ENCODE measurements at places on chromosomes 6 and 20.
A peak's percentile ranks its signal among the peaks of the same experiment; 100 is the strongest.

GRCh38 chr6:84763003-84763885 lies 1.2 kb downstream of the TBX18 start:
- DNase-seq, result no peak

- no peak for DNase-seq
Observed at GRCh38 chr6:106773996-106774629, 144.7 kb downstream of the QRSL1 start.

DNA sequence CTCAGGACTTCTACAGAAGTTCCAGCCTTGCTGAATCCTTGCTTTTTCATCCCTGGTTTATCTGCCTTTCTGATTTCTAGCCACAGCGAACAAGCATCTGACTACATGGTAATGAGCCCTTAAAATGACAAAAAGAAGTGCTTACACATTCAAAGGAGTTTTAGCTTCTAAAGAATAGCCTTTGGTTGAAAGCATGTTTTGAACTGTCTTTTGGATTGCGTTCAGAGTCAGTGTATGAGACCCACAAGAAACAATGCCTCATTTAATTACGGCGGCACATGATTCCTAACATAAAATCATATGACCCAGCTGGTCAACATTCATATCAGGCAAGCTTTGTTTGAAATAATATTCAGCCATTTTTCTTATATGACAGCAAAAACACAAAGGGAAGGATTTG lies 784.2 kb downstream of the KIF16B start:
- no peak for DNase-seq

GRCh38 chr6:74574794-74575193 lies 631.1 kb downstream of the COL12A1 start:
- no peak for DNase-seq

GRCh38 chr6:16399695-16400094 lies 161.3 kb downstream of the GMPR start:
- no peak for DNase-seq

DNA sequence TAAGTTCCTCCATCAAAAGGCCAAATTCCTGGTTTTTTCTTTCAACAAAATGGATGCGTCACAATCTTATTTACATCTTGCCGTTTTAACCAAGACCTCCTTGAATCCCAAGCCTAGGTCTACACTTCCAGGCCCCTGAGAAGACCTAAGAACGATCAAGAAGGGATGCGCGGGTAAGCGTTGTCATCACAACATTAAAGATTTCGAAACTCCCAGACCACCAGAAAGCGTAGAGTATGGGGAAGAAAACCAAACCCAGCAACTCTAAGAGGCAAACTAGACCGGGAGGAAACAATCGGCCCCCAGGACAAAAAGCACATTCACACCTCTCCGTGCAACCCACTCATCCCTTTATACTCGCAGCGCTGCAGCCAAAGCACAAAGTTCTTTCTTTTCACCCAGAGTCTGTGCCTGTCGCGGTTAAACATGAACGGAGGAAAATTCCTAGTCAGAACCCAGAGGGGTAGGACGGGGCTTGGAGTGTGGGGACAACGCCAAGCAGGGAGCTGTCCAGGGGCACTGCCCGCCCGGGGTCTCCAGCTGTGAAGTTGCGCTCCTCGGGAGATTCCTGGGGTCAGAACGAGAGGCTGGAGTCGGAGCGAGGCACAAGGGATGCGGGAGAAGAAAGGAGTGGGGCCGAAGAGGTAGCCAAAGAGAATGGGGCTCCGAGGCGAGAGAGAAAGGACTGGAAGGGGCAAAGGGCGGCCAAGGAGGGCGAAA lies 725 bp downstream of the OSER1 start:
- no peak for DNase-seq

DNA sequence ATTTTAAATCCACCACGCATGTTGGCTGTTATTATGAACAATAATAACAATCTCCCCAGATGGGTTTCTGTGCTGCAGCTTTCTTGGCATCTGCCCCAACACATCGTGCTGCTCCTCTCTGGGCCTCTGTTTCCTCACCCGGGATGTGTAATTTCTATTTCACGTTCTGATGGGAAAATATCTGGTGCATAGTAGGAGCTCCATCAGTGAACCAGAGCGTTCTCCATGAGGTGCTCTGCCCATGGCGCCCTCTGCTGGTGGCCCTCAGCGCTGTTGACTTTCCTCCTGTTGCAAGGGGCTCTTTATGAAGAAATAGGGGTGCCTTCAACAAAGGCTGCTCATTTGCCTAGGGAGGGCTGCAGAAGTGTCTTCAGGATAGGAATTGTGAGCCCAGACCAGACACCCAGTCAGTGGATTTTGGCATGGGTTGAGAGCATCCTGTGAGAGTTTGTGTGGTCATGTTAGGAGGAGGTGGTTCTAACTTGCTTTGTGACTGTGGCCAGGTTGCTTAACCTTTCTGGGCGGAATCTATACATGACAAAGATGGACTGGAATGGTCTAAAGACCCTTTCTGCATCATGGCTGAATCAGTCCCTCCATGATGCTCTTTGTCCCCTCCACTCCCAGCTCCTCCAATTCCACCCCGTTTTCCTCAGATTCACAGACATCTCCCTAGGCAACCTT lies 8.1 kb downstream of the SCRT2 start:
- peak; percentile 46 for DNase-seq

- no peak for DNase-seq
Observed at GRCh38 chr6:110833831-110834230, 18.6 kb upstream of the CDK19 start.

GRCh38 chr20:6599876-6600735 lies 167.4 kb upstream of the BMP2 start:
- DNase-seq, result no peak

DNA sequence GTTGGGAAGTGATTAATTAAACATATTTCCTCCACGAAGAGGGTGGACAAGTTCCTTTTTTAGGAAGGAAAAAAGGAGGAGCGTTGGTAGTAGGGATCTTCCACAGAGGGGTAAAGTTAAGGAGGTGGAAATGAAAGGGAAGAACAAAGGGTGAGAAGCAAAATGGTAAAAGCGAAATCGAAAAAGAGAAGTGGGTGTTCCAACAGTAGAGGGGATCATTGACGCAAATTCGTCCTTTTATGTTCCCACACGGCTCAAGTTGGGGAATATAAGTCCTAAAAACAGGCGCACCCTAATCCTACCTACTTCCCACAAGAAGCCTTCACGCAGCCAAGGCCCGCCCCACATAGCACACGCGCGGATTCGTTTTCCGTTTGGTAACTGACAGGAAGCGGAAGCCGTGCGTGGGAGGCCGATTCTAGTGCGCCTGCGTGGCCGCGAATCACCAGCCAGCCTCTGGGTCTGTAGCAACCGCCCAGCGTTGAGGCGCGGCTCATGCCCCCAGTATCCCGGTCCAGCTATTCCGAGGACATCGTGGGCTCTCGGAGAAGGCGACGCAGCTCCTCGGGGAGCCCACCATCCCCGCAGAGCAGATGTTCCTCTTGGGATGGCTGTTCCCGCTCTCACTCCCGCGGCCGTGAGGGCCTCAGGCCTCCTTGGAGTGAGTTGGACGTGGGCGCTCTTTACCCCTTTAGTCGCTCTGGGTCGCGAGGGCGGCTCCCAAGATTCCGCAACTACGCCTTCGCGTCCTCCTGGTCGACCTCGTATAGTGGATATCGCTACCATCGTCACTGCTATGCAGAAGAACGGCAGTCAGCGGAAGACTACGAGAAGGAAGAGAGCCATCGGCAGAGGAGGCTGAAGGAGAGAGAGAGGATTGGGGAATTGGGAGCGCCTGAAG lies at the start of gene NKAPL:
TSS of gene NKAPL (plus strand) at position 421 of the 901 bp plus-strand sequence. CDS start at position 496, 75 bp downstream.
- peak; percentile 40 for DNase-seq

GRCh38 chr6:19999319-20000191 lies 162.4 kb downstream of the ID4 start:
- DNase-seq, result no peak

GRCh38 chr6:70604254-70604653 lies 37.5 kb downstream of the SDHAF4 start:
- no peak for DNase-seq

DNA sequence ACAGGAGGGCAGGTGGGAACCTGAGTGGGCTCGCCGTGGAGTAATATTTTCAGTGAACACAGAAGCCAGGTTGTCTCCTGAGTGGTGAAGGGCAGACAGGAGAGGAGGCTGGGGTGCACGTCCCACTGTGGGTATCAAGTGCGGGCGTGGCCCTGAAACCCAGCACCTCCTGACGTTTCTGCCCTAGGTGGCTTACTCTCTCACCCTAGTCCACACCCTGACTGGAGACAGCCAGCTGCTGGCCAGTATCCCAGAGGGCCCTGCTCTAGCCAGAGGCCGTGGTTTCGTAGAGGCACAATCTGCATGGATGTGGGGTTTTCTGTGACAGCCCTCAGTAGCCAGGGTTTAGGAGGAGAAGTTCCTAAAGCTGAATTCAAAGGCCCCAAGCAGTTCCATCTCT lies 86.7 kb downstream of the TRERF1 start:
- no peak for DNase-seq

- DNase-seq, result no peak
Observed at GRCh38 chr6:4355241-4355640, 219.9 kb upstream of the ECI2 start.

GRCh38 chr6:150492941-150493340 lies 106.7 kb upstream of the PLEKHG1 start:
- no peak for DNase-seq

DNA sequence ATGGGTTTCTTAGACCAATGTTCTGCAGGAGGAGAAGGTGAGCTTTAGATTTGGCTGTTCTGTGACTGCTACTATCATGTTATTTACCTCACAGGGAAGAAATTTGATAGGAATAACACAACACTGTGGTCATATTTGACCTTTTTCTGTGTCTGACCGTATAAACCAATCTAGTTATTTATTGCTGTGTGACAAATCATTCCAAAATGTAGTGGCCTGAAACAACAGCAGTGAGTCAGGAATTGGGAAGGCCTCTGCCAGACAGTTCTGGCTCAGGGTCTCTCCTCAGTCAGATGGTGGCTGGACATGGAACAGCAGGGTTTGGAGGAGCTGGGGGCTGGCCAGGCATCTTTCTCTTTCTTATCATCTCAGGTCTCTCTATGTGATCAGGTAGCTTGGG lies 33.0 kb downstream of the RIPOR2 start:
- no peak for DNase-seq

DNA sequence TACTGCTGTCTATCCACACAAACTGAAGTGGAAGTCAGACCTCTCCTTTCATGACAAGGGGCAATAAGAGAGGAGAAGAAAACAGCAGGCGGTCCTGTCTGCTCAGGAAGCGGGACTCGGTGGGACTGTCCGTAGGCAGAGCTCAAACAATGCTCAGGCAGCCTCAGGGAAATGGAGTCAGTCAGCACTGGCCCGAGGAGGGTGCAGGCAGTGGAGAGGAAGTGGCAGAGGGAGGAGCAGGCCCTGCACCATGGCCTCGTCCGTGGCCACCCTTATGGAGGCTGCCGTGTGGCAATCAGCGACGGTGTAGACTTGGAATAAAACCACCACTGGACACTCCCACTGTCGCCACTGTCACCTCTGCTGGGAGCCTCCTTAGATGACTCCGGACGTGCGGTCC lies 19.6 kb downstream of the FOXC1 start:
- no peak for DNase-seq

GRCh38 chr6:138389551-138389950 lies 11.8 kb downstream of the SMIM28 start:
- DNase-seq, result no peak

GRCh38 chr20:31535298-31535697 lies 21.1 kb downstream of the HM13 start:
- no peak for DNase-seq

- no peak for DNase-seq
Observed at GRCh38 chr6:98812220-98812619, 22.2 kb upstream of the POU3F2 start.

DNA sequence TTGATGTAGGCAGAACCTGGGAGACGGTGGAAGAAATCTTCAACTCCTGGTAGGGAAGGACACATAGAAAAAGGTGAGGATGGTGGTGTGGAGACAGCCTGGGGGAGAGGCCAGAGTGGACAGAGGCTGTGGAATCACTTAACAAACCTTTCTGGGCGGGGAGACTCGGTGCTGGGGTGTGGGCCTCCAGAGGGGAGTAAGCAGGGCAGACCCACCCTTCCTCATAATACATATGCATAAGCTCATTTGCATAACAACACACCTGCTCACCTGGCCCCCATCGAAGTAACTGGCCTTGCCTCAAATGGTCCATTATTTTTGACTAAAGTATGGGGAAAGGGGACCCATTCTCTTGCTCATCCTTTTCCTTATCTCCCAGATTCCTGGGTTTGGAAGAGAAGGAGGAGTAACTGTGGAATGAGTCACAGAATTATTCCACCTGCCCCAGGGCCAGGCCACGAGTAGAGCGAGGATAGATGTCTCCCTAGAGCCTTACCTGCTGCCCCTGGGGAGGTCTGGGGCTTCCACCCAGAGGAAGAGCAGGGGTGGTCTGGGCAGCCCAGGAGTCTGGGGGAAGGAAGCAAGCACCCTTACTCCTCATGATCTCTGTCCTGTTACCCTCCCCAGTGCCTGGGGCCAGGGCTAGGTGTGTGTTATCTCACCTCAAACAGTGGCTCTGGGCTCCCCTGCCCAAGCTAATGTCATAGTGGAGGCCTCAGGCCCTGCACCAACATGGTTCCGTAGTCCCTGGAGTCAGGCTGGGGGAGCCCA lies 10.7 kb upstream of the VEGFA start:
- DNase-seq, result no peak

GRCh38 chr6:82957171-82957867 lies 108.3 kb downstream of the UBE3D start:
- no peak for DNase-seq

GRCh38 chr20:33568378-33568777 lies 78.5 kb downstream of the CBFA2T2 start:
- no peak for DNase-seq

DNA sequence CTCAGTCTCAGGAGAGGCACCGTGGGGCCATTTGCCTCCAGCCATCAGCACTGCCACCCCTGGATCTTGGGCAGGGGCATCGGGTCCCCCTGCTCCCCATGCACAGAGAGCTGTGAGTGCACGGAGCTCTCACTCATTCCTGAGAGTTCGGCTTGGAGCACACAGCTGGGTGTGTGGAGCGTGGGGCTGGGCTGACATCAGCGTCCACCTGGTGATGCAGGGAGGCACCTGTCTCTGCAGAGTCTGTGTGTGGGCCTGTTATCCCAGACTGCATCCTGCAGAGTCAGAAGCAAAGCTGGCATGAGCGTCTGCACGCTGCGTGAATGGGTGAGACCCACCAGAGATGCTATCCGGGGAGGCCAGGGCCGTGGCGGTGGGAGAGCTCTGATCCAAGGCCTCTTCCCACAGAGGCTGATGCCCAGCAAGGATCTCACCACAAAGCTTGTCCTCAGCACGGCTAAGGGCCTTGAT lies 248.8 kb upstream of the AFDN start:
- DNase-seq, result no peak

DNA sequence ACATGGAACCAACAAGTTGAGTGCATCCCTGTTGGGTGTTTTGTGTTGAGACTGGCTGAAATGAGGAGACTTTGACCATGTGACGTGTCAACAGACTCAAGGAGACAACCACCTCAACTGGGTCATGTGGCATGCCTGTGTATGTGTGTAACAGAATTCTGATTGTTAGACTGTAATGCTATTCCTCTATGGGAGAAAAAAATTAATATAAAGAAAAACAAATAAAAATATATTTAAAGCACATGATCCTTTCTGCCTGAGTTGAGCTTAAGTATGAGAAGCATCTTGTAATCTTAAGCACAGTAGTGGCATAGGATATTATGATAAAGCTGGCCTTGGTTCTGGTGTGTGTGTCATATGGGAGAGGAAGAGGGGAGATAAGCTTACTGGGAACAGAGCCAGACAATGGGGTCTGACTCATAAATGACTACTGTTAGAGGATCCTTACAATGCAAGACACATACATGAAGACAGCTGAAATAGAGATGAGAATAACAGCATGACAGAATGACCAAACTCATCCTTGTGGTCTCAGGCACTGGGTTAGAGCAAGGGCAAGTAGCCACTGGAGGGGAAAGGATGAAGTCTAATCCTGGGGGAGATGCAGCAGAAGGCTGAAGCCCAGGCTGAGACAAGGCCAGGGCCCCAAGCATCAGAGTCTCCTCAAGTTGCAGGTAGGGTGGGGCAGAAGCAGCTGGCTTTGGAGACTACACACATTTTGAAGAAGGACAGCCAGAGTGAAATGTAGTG lies 9.2 kb downstream of the TP53INP2 start:
- no peak for DNase-seq

Data from activated T-helper 9 cell treated with anti-CD3 and anti-CD28 coated beads, Interleukin-2, amount 50 U/mL, for 16 hours (primary cell).